ENCODE measurements at places on chromosomes 3 and 15. TPM values are rescaled to one million over a fixed set of nuclear protein-coding genes. Genes with fewer than 3 reads are reported as not detected.

DNA sequence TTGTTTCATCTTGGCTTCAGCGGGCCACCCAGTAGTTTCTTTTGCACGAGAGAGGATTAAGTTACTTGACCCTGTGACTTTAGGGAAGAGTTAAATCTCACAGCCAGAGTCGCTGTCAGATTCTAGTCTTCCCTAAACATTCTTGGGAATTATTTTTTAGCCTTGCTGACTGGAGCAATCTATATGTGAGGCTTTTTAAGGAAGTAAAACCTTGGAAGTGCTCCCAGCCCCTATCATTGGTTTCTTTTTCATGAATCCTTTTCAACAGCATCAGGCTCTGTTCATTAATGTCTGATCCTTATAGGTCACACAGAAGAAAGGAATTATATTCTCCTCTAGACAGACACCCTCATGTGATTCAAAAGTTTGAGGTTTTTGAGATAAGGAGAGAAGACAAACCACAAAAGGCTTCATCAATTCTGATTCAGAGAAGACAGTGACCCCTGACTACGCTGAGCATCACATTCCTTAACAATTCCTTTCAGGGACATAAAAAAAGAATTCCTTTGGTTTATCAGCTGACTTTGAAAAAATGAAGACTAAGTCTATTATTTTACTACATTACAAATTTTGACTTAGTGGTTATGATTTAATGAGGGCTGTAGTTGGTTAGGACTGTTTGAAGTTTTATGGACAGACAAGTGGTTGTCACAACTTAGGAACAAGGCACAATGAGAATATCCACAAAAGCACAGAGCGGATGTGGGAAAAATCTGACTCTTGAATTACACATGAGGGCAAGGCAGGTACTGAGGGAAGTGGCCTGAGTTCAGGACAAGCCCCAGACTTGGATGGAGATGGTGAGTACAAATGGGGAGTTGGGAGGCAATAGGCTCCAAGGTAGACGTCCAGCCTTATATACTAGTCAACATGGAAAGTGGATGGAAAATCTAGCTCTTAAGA, 171.1 kb upstream of the STT3B start:
- DNase-seq = peak; percentile 95
- peak overlapping the region; percentile 57 for H3K27ac ChIP-seq
- H3K4me3 ChIP-seq = peak overlapping the region; percentile 20
- H3K4me1 ChIP-seq = peaks cover 32% of the 10 kb centered on the region

DNA sequence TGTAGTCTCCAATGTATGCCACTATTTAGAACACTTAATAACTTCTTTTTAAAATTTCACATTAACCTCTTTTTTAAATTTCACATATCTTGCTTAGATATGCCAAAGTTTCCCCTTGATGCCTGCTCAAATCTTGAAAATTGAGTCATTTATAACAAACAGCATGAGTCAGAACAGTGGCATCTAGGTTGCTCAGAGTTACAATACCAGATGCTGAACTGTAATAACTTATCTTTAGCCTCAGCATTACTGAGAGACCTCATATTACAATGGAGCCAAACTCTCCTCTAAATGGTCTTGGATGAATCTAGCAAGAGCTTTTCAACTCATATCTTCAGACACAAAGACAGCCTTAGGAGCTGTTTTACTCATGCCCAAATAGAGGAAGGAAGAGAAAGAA, 439.3 kb upstream of the ARPP21 start:
- no peak overlapping the region for H3K4me3 ChIP-seq
- peaks cover 9% of the 10 kb centered on the region for H3K4me1 ChIP-seq
- no peaks in the 10 kb centered on the region for H3K27me3 ChIP-seq
- H3K27ac ChIP-seq = peak overlapping the region; percentile 57
- DNase-seq = peak; percentile 87

GRCh38 chr3:94356581-94356980, 293.7 kb downstream of the NSUN3 start:
- no peaks in the 10 kb centered on the region for H3K36me3 ChIP-seq
- no peak overlapping the region for H3K4me3 ChIP-seq
- no peaks in the 10 kb centered on the region for H3K27me3 ChIP-seq
- H3K27ac ChIP-seq = no peak overlapping the region
- no peaks in the 10 kb centered on the region for H3K4me1 ChIP-seq

DNA sequence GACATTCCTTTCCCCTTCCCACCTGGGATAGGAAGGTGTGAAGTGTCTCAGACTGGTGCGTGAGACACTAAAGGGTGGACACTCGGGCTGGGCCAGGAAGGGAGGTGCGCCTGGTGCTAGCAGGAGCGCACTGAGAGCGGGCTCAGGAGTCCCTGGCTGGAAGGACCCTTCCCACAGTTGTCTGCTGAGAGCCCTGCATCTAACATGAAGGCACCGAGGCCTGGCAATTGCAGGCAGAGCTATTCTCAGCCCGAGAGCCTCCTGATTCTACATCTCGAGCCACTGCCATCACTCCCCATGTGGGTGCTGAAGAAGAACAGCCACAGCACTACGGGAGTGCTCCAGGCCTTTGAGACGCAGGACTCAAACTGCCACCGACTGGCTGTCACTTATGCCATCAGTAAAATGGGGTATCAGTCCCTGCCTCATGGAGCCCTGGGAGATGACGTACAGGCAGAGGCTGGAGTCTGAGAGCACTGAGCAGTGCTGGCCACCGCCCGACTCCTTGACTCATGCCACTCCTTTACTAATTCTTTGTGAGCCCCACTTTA, 159.4 kb downstream of the KLF13 start:
- H3K27ac ChIP-seq = no peak overlapping the region
- H3K4me3 ChIP-seq = no peak overlapping the region
- no peak for DNase-seq
- peaks cover 15% of the 10 kb centered on the region for H3K27me3 ChIP-seq
- no peaks in the 10 kb centered on the region for H3K36me3 ChIP-seq

GRCh38 chr3:116927918-116928317, 218.3 kb downstream of the TUSC7 start:
- no peak overlapping the region for H3K27ac ChIP-seq
- no peaks in the 10 kb centered on the region for H3K4me1 ChIP-seq
- no peaks in the 10 kb centered on the region for H3K27me3 ChIP-seq
- no peak for DNase-seq

GRCh38 chr15:34584330-34584668, 848 bp upstream of the GOLGA8B start:
- no peaks in the 10 kb centered on the region for H3K27me3 ChIP-seq
- peak overlapping the region; percentile 68 for H3K4me3 ChIP-seq
- no peaks in the 10 kb centered on the region for H3K4me1 ChIP-seq
- no peaks in the 10 kb centered on the region for H3K36me3 ChIP-seq
- no peak overlapping the region for H3K27ac ChIP-seq

DNA sequence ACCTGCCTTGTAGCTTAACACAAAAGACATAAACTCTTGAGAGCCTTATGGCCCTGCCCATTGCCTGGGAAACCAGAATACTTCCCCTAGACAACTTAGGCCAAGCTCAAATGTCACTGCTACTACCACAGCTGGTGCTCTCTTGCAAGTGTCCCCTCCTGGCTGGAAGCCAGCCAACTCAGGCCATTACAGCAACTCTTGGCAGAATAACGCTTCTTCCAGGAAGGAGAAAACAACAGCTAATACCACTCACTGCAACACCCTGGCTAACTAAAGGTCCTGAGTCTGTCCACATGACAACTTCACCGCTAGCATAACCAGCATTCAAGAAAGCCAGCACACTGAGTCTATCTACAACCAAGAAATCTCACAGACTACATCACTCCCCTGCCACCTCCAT, 5.1 kb upstream of the B4GALT4 start:
- no peaks in the 10 kb centered on the region for H3K4me1 ChIP-seq
- H3K27me3 ChIP-seq = no peaks in the 10 kb centered on the region
- H3K36me3 ChIP-seq = no peaks in the 10 kb centered on the region
- H3K4me3 ChIP-seq = no peak overlapping the region
- no peak overlapping the region for H3K27ac ChIP-seq

DNA sequence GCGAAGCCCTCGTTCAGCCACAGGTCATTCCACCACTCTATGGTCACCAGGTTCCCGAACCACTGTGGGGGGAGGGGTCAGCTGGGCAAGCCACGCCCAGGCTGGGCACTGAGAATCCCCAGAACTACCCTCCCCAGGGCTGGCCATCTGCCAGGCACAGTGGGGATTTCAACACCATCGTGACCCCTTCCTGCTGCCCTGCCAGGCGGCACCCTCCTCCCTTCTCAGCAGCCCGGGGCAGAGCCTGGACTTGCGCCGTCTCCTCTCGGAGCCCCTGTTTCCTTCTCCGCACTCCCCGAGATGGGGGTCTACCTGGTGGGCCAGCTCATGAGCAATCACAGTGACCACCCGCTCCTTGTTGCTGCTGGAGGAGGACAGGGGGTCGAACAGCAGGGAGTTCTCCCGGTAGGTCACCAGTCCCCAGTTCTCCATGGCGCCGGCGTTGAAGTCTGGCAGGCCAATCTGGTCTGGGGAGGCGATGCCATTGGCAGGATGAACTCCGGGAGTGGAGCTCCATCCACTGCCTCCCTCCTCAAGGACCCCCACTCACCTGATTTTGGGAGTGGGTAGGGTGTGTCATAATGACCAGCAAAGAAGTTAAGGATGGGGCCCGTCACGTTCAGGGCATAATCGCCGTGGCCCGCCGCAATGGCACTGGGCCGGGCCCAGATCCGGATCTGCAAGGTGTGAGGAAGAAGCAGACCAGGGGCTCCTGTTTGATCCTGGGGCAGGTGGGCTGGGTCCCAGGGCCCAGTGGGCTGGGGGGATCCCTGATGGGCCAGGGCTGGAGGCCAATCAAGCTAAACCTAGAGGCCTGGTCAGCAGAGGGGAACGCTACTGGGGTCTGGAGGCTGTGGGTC, 10.5 kb downstream of the ANPEP start:
- H3K4me1 ChIP-seq = peaks cover 6% of the 10 kb centered on the region

GRCh38 chr3:61595826-61596225, 34.5 kb downstream of the PTPRG start:
- no peak overlapping the region for H3K27ac ChIP-seq
- no peak overlapping the region for H3K4me3 ChIP-seq
- no peaks in the 10 kb centered on the region for H3K36me3 ChIP-seq
- DNase-seq = no peak
- no peaks in the 10 kb centered on the region for H3K27me3 ChIP-seq
- H3K4me1 ChIP-seq = no peaks in the 10 kb centered on the region

GRCh38 chr15:65006876-65007275, 17.2 kb upstream of the SPG21 start:
- no peak overlapping the region for H3K27ac ChIP-seq
- no peaks in the 10 kb centered on the region for H3K4me1 ChIP-seq
- DNase-seq = no peak
- H3K36me3 ChIP-seq = peaks cover 8% of the 10 kb centered on the region

DNA sequence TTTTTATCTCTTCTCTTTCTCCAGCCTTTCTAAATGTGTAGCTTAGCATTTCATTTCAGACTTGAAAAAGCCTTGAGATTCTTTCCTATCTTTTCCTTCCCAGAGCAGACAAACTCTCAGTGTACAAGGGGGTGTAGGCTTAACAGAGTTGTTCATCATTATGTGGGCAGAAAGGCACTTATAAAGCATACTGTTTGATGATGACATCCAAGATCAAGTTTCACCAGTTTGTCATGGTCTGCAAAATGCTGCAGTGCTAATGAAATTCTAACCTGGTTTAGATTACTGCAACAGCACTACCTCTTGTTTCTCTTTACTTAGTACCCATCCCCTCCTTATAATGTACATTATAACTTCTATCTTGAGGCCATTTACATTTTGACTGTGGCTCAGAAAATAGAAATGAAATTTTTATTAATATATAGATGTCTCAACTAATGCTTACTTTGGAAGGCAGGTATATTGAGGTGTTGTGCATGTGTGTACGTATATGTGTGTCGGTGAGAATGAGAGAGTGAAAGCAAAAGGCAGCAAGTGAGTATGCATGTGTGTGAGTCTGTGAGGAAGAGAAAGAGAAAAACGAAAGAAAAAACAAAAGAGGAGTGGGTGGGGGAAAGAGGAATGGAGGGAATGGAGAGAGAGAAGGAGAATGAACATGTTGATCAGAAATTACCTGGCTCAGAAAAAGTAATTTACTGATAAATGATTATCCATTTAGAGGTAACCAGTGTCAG, 1043.6 kb downstream of the TUSC7 start:
- H3K4me3 ChIP-seq = no peak overlapping the region

DNA sequence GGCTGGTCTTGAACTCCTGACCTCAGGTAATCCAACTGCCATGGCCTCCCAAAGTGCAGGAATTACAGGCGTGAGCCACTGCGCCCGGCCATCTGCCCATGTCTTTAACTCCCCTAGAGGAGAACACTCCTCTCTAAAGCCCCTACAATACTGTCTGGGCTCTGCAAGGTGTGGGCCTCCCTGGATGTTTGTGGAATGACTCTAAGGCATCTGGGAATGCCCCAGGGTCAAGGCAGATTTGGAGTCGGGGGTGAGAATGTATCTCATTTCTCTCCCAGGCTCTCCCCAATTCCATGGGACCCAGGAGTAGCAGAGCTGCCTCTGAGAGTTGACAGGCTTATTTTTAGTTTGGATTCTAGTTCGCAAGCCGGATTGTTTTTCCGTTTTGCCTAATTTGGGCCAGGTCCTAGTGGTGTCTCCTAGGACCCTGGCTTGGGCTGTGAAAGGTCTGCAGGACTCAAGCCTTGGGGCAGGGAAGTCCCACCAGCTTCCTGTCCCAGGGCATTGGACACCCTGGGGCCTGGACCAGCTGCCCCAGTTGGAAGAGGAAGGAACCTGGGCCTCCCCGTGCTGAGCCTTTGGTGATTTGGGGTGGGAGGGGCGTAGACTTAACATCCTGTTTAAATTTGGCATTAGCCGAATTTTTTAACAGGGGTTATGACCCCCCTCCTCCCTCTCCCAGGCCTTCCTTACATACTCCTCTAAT, 53.5 kb downstream of the MAGEF1 start:
- no peak overlapping the region for H3K27ac ChIP-seq
- H3K4me3 ChIP-seq = no peak overlapping the region
- DNase-seq = no peak
- peaks cover under 1% of the 10 kb centered on the region for H3K27me3 ChIP-seq
- H3K36me3 ChIP-seq = no peaks in the 10 kb centered on the region

DNA sequence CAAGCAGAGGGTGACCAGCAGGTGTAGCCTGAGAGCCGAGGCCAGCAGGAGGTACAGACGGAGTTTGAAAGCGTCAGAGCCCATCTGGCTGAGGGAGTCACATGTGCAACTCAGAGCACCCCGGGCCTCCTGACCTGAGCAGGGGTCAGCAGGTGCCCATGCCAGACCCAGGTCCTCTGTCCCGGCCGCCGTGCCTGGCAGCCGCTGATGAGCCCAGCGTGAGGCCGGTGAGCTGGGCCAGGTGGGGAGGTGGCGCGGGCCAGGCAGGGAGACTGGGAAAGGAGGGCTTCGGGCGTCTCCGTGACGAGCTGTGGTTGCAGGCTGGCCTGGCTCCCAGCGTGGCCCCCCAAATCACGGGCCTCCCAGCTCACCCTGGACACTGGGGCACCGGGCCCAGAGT, 130.9 kb downstream of the CHSY1 start:
- no peak overlapping the region for H3K4me3 ChIP-seq
- H3K27ac ChIP-seq = no peak overlapping the region
- no peaks in the 10 kb centered on the region for H3K36me3 ChIP-seq
- DNase-seq = no peak

DNA sequence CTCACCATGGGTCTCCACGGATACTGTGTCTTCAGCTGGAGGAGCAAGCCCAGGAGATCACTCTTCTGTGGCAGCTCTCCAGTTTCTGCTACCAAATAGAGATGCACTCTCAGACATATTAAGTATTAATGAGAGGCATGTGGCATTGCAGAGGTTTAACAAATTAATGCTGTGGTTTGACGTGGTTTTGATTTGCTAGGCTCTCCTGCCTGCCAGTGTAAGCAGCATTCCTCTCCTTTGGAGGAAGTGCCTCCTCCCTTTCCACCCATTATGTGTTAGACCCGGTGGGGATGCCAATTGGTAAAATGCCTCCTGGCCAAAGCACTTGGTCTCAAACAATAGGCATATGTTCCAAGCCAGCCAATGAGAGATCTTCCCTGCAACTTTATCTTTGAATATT, 124.8 kb downstream of the MYLK start:
- DNase-seq = peak; percentile 50
- H3K4me1 ChIP-seq = peaks cover 19% of the 10 kb centered on the region
- H3K27me3 ChIP-seq = no peaks in the 10 kb centered on the region
- H3K27ac ChIP-seq = no peak overlapping the region

The SLC51B gene
- total RNA-seq = not detected
